ENCODE measurements at places on chromosomes 2 and 18.

- DNase-seq: no peak
These were observed 184.9 kb downstream of the KLHL29 start for GRCh38 chr2:23569761-23570365.

GRCh38 chr2:238974501-238975166 lies 126.7 kb downstream of the TWIST2 start:
- no peak for DNase-seq

- DNase-seq: no peak
These were observed 48.1 kb downstream of the ADCY3 start for GRCh38 chr2:24871852-24872333.

GRCh38 chr2:234771176-234771575 lies 180.6 kb upstream of the SH3BP4 start:
- no peak for DNase-seq

GRCh38 chr2:12552092-12552491 lies 164.6 kb upstream of the TRIB2 start:
- DNase-seq: no peak

DNA sequence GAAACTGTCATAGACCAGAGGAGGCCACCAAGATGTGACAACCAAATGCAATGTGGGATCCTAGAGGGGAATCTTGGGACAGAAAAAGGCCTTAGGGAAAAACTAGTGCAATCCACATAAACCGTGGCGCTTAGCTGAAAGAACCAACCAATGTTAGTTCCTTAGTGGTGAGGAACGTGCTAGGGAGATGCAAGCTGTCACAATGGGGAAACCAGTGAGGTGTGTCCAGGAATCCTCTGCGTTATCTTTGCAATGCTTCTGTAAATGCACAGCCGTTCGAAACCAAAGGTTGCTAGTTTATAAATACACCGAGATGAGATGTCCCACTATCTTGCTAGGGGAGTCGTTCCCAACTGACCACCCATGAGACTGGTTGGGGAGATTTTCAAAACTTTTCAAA lies 157.0 kb upstream of the ID2 start:
- no peak for DNase-seq

DNA sequence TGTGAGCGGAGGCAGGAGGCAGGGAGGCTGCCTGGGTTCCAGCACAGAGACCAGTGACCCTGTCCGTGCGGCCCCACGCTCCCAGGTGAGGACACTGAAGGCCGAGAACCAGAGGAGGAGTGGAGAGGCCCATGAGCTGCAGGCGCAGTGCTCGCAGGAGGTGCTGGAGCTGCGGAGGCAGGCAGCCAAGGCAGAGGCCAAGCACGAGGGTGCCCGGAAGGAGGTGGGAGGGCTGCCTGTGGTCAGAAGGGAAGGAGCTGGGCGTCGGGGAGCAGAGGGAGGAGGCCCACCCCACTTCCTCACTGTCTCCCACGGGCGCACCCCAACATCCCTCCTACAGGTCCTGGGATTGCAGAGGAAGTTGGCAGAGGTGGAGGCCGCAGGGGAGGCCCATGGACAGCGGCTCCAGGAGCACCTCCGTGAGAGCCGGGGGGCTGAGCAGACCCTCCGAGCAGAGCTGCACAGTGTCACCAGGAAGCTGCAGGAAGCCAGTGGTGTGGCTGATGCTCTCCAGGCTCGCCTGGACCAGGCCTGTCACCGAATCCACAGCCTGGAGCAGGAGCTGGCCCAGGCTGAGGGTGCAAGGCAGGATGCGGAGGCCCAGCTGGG lies 33.0 kb upstream of the SNED1 start:
- no peak for DNase-seq

DNA sequence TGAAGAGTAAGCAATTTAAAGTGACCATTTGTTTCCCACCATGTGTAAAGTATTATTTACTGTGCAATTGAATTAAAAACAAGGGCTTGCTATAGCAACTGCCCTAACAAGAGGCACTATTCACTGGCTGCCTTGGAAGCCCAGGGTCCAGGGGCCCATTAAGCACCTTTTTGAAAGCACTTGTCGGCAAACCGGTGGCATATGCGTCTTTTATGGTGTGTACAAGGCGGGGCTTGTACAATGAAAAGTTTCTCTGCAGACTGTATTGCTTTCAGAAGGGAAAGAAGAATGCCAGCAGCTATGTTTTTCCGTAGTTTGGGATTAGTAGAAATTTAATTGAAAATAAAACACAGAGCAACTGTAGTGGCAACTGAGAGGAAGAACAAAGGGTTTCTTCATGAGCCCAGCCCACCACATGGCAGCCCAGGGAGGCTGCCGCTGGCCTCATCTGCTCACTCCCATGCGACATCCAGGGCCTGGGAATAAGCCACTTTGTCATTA lies 279.5 kb upstream of the PARD3B start:
- no peak for DNase-seq

GRCh38 chr2:69608109-69608508 lies 35.4 kb downstream of the AAK1 start:
- DNase-seq: no peak

All from stimulated activated CD8-positive, alpha-beta memory T cell treated with anti-CD3 and anti-CD28 coated beads, Interleukin-2, amount 100 ng/mL, for 1 hour (primary cell).